Lower leg skin (tissue), 4 donors: ENCODE measurements at places on chromosomes 5 and 9. TPM values are rescaled to one million over a fixed set of nuclear protein-coding genes. Genes with fewer than 3 reads are reported as not detected.

FGFR4 gene
- total RNA-seq, result 1.8 TPM

FGF10 gene
- 0.17 TPM for total RNA-seq

DNA sequence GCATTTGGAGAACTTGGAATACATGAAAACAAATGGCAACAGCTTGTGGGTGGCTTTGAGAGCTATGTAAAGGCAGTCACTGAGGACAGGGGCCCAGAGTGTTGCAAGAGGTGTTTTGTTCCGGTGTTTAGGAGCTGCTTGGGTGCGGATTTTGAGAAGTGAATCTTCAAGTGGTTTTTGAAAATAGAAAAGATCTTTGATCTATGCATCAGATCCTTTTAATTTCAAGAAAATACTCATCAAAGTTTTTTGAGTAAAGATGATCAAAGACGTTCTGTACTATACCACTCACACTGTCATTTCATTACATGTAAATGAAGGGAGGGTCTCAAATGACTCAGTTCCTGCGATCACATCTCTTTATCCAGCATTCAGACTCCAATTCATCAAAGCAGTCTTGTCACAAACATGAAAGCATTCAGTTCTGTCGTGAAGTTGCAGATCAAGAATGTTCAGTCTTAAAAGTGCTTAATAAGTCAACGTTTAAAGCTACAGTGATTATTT, 112.5 kb downstream of the WDR41 start:
- no peak for DNase-seq

DNA sequence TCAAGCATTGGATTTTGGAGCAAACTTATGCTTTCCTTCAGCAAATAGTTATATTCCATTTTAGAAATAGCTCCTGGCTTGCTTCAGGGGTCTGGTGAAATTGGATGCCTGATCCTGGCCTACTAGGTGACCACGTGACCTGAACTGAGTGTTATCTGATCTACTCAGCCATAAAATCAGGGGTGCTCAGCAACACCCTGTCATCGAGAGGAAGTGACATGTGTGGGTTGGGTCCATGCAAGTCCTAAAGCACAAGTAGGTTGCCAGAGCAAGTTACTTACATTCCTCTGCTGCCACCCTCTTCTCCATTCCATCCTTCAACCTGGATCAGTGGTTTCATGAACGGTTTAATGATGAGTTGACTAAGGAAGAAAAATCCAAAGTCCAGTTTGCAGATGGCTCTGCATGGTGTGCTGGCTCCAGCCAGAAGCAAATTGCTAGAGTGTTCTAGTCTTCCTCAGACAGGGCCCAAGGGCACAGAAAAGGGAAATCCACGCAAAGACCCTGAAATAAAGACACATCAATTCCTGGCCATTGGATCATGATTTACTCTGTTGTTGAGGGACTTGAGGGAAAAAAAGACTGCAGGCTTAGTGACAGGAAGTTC, 2.8 kb upstream of the FAM193B start:
- no peak for DNase-seq

- DNase-seq, result no peak
Observed at GRCh38 chr9:110573305-110573704, 6.2 kb downstream of the SVEP1 start.
